Activated T-cell treated with anti-CD3 and anti-CD28 coated beads, Interleukin-2, amount 50 U/mL, for 72 hours (primary cell): ENCODE measurements at places on chromosomes 2 and 18. TPM values are rescaled to one million over a fixed set of nuclear protein-coding genes. Genes with fewer than 3 reads are reported as not detected.

GRCh38 chr2:42959234-42960001, 167.0 kb upstream of the HAAO start:
- no peak for DNase-seq

GRCh38 chr2:53786352-53786704, 425 bp downstream of the ASB3 start:
- peak; percentile 48 for DNase-seq

DNA sequence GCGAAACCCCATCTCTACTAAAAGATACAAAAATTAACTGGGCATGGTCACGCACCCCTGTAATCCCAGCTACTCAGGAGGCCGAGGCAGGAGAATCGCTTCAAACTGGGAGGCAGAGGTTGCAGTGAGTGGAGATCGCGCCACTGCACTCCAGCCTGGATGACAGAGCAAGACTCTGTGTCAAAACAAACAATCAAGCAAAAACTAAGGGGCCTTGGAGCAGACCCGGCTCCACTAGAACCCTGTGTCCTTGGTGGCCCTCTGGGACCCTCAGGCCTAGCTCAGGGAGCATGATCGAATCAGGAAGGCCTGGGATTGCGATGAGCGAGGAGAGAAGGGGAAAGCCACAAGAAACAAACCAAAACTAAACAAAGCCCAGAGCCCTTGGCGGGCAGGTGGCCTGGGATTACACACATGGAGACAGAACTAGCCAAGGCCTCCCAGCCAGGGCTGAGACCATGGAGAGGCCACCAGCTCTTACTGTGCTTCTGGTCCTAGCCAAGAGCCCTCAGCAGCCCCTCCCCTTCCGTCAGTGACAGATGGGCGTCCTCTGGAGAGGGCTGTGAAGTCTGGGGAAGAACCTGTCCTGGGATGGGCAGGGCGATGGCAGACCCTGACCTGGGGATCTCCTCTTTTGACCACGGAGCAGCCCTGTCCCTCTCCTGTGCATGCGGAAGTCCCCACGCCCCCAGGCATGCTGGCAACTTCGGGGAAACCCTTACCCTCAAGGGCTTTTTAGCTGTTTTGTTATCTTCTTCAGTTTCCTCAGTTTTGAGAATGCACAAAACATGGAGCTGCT, 27.4 kb upstream of the CATIP start:
- no peak for DNase-seq

DNA sequence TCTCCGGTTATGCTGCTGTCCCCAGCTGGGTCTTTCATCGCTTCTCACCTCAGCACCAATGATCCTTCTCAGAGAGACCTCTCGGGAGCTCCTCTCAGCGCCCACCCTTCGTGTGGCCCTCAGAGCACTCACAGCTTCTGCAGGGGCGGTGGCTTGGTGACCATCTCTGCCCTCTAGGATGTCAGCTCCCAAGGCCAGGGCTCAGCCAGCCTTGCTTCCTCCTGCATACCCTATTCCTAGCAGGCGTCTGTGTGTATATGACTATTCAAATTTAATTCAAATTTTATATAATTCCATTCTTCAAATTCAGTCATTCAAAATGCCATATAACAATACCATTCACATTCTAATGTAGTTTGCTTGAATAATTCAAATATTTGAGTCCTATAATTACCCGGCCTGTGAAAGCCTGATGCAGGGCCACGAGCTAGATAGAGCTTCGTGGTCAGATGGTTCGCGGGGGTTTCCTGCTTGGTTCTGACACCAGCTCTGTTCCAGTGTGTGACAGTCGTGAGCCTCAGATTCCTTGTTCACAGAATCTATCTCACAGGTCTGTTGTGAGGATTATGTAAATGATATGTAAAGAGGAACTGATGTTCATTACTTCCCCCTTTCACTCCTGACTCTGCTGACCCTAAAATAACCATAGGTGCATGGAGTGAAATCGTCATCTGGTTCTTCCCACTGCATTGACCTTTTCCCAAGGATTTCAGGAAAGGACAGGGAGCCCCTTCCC, 94.0 kb upstream of the CNGA3 start:
- DNase-seq, result no peak

GRCh38 chr2:113869253-113869652, 20.6 kb upstream of the ACTR3 start:
- no peak for DNase-seq

DNA sequence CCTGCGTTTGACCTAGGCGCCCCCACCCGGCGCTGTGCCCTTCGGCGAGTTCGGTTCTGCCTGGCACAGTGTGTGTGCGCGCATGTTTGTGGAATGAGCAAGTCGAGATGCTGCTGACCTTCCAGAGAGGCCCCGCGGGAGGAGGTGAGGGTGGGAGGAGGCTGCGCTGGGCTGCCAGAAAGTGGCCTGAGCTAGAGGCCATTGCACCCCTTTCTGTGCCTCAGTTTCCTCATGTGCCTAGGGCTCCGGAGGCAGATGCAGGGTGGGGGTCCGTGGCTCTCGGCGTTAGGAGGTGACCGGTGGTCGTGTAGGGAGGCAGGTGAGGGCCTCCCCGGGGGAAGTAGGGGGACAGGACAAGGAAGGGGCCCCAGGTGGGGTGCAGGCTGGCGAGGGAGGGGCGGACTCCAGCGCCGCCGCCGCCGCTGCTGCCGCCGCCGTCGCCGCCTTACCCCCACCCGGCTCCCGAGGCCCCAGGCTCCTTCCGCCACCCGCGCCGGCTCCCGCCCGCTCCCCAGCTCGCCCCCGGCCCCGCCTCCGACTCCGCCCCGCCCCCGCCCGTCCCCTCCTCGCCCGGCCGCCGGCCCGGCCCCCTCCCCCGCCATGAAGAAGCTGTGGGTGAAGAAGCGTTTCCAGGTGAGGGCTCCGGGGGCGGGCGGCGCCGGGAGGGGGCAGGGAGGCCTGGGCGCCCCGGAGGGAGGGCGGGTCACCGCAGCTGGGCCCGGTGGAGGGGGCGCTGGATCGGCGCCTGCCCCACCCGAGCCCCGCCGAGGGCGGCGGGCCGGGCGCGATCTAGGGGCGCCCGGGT, 7.0 kb downstream of the SPEG start:
- peak; percentile 59 for DNase-seq

GRCh38 chr2:136284226-136285119, 166.5 kb upstream of the CXCR4 start:
- DNase-seq, result no peak

- no peak for DNase-seq
These were observed at the start of gene KCNE4 for GRCh38 chr2:223051693-223052289. Gene KCNE4 (plus strand): TSS chr2:223052190. CDS start chr2:223052831, 641 bp downstream.

- DNase-seq, result no peak
These were observed 19.4 kb upstream of the EHBP1 start for GRCh38 chr2:62686012-62686685.

DNA sequence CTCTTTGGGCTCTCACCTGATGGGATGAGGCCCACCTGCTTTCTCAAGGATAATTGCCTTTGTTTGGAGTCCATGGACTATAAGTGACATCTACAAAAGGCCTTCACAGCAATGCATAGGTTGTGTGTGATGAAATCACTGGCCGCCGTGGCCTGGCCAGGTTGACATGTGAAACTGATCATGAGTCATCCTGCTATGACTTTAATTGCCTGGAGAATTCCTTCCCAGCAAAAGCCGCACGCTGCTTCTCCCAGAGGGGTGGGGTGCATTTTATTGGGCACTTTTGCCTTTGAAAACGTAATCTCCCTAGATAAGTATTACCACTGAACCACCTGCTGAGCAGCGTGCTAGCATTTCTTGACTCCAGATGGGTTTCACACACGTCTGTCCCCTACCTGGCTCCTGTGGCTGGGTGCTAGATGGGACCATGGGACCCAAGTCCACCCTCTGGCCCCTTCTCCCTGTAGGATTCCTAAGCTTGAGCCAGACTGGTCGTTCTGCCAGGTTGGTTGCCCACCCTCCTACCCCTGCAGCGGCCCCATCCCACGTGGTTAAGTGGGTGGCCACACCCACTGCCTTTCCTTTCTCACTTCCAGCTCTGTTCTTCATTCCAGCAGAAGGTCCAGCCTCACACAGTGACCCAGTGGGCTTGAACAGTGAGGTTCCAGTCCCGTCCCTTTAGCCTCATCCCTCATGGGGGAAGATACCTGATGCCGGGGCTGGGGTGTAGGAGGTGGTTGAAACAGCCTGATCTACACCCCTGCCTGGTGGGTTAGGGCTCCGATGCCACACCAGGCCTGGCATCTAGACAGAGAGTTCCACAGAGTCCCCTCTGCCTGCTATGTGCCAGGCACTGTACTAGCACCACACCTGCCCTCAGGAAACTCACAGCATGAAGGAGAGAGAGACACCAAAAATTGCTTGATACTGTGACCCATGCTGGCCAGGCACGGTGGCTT, 89.6 kb downstream of the GBX2 start:
- DNase-seq, result no peak

DNA sequence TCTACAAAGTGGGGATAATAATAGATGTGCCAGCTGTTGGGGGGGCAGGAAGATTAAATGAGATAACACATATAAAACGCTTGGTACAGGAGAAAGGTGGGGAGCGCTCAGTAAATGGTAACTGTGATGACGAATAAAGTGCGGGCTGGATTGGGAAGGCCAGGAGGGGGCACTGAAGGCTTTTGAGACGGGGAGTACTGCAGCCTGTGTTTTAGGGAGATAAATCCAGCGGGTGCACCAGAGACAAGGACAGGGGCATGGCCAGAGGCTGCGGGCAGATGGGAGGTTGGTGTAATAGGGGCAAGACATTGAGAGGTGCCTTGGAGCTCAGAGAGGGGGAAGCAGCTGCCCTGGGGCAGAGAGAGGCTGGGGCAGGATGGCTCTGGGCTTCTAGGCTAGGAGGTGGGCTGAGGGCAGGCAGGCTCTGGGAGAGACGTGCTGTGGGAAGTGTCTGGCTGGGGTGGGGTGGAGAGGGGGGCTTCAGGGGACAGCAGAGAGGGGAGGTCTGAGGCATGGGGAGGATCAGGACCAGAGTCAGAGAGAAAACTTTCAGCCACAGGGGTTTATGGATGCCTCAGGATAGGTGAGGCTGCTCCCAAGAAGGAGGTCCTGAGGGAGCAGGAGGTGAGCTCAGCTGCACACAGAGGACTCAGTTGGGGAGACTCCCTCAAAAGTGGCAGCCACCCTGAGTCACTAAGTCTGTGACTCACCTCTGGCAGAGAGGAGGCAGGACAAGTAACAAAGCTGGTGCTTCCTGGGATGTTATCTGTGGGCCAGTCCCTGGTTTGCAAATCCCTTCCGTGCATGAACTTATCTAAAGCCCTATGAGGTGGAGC, 18.8 kb downstream of the TEX44 start:
- peak; percentile 70 for DNase-seq

DNA sequence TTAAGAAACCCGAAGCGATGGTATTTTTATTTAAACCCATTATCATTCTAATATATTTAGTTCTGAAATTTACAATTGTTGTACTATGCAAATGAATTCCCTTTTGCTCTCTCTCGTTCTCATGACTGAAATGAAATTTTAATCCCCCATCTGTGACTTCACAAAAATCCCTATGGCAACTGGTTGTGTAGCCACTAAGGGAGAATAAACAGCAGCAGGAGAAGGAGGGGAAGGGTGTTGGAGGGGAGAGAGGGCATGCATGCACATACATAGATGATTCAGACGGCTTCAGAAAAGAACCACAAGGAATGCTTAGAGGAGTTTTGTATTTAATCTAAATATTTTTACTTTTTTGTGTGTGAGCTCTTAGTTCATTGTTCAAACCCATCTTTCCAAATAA, 36.8 kb downstream of the CPS1 start:
- no peak for DNase-seq

- no peak for DNase-seq
These were observed 155.5 kb downstream of the MYT1L start for GRCh38 chr2:2175381-2176090.

GRCh38 chr2:215652388-215652787, 216.5 kb upstream of the FN1 start:
- DNase-seq, result no peak

DNA sequence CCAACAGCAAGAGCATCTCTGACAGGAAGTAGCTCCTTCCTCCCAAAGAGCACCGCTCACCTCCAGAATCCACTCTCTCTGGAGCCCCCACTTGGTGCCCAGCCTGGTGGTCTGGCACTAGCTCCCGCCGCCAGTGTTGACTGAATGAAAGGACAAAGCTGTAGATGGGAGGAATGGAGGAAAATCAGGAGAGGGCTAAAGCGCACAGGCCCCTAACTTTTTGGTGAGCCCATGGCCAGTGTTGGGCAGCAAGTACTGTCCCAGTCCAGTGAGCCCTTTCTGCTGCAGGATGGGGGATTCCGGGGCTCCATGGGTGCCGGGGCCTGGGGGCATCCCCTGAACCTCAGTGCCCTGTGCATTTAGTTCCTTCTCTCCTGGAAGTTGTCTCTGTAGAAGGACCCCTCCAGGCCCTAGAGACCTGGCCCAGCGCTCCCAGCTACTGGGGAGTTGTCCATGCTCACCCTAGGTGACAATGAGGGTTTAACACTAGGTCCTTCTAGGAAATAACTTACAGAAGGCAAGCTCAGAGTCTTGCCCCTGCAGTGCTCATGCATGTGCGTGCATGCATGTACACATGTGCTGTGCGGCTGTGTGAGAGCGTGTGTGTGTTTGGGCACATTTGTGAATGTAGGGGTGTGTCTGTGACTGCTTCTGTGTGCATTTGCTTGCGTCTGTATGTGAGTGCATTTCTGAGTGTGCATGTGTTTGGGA, 33.6 kb downstream of the GLI2 start:
- DNase-seq, result no peak

DNA sequence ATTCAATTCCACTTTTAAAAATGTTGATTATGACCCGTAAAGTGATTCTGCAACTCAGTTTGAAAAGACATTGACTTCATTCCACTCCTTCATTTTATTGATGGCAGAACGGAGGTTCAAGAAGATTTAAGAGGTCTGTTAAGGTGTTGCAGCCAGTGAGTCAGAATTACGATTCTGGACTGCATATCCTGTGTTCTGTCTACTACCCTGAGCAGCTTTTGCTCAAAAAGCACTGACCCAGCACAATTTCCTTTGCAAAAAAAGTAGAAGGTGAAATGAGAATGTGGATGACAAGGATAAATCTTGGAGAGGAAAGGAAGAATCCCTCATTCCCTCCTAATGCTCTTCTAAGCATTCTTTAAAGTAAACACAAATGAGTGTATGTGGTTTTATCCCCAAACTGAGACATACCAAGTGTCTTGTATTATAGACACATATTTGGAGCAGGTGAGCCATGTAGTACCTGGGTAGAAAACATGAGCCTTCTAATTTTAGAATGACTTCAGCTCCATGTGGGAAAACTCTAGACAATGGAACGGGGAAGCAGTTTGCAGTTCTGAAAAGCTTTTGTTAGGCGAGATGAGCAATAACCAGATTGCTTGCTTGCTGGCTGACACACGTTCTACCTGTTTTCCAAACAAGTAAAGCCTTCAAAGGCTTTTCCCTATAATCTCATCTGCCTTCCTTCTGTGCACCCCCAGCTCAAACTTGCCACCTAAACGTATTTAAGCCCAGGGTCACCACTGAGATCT, 44.7 kb downstream of the TGFA start:
- DNase-seq, result no peak

The STAT4 gene
- 104 TPM for total RNA-seq

The PMAIP1 gene
- total RNA-seq, result 96.5 TPM

The GLB1L gene
- total RNA-seq, result 2.3 TPM

The TGFA gene
- total RNA-seq, result 2.5 TPM

The GPAT2 gene
- 11.1 TPM for total RNA-seq

The LYG2 gene
- total RNA-seq, result not detected

The POTEC gene
- not detected for total RNA-seq

The C2orf66 gene
- total RNA-seq, result 0.38 TPM

The CHRNG gene
- total RNA-seq, result not detected

The CD207 gene
- not detected for total RNA-seq

The RGPD3 gene
- 0.25 TPM for total RNA-seq

The APOB gene
- not detected for total RNA-seq

The XDH gene
- 0.07 TPM for total RNA-seq

The TUBA3E gene
- total RNA-seq, result not detected
